ENCODE measurements at places on chromosomes 5 and 9.

DNA sequence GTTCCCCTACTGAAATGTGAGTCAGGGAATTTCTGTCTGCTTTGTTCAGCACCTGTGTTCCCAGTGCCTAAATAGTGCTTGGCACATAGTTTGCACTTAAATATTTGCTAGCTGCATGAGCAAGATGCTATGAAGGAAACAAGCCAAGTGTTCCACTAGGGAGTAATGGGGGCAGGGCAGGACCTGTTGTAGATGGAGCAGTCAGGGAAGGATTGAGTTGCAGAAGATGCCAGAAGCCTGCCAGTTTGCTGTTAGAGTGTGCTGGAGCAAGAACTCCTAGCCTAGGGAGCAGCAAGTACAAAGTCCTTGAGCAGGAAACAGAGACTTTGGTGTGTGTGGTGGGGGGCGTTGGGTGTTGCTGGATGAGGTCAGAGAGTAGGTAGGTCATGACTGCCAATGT lies 87.5 kb downstream of the DAB2IP start:
- no peak for DNase-seq

DNA sequence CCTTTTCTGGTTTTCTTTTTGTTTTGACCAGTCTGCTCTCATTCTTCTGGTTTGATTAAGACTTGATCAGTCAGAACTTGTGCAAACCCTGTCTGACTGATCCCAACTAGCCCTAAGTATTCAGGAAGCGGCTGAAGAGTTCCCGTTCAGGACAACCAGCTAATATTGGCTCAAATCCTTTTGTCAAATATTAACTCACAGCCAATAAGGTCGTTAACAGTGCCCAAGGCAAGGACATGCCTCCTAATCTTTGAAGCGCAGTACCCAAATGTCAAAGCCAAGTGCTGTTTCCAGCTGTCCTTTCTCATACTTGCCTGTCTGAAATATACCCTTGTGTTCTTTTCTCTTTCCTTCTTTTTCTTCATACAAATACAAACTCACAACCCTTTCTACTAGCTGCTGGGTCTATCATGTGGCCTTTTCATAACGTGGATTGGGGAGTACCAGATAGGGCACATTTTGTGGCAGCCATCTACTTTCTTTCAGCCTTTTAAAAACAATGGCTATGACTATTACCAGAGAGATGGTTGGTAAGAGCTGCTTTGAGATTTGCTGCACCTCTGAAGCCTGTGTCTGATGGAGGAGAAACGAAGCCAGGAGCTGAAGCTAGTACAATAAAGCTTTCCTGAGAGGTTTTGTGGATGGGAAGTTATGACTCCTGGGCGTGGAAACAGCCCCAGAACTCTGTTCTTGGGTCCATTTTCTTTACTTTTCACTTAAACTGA lies 266.4 kb upstream of the ZNF608 start:
- DNase-seq = no peak

DNA sequence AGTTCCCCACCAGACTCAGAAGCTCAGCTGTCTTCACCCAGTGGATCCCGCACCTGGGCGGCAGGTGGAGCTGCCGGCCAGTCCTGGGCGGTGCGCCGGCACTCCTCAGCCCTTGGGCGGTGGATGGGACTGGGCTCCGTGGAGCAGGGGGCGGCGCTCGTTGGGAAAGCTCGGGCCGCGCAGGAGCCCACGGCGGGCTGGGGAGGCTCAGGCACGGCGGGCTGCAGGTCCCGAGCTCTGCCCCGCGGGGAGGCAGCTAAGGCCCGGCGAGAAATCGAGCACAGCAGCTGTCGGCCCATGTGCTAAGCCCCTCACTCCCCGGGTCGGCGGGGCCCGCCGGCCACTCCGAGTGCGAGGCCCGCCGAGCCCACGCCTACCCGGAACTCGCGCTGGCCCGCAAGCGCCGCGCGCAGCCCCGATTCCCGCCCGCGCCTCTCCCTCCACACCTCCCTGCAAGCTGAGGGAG lies 560.0 kb downstream of the BRINP1 start:
- no peak for DNase-seq

GRCh38 chr5:135472141-135472540 lies 20.0 kb upstream of the TIFAB start:
- no peak for DNase-seq

DNA sequence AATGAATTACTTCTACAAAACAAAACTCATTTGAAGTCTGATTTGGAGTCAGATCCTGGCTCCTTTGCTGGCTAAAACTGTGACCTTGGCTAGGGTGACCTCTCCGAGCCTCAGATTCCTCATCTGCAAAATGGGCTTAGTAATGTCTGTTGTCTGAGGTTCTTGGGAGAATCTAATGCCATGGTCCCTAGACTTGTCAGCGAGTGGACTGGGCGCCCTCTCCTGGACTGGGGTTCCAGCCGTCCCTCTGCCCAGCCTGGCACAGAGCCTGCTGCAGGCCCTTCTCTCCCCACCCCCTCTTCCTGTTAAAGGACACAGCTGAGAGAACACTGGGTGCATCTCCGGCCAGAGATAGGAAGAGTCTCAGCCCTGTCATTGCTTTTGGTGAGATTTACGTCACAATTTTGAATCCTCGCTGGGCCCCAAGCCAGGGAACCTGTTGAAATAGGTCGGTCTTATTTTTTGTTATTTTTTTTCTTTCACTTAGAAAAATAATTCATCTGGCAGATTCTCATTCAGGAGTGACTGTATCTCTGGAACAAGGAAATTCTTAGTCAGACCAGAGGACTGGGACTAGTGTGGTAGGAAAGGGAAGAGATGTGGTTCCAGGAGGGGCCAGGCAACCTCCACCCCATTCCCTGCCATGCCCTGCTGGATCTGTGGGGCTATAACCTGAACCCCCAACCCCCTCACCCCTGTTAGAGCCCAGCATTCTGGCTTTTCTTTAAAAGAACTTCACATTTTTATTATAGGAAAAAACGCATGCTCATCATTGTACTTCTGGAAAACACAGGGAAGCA lies 48.2 kb upstream of the RPL26L1 start:
- peak; percentile 35 for DNase-seq

- DNase-seq = no peak
Observed at GRCh38 chr9:74497748-74498620, 849 bp downstream of the RORB start.

Data from CD4-positive, alpha-beta T cell treated with Interleukin-12 subunit alpha and Interleukin-12 subunit beta, for 1 hour (primary cell).